Activated T-cell treated with anti-CD3 and anti-CD28 coated beads, Interleukin-2, amount 50 U/mL, for 48 hours (primary cell): ENCODE measurements at places on chromosomes 2 and 18.
A peak's percentile ranks its signal among the peaks of the same experiment; 100 is the strongest.

DNA sequence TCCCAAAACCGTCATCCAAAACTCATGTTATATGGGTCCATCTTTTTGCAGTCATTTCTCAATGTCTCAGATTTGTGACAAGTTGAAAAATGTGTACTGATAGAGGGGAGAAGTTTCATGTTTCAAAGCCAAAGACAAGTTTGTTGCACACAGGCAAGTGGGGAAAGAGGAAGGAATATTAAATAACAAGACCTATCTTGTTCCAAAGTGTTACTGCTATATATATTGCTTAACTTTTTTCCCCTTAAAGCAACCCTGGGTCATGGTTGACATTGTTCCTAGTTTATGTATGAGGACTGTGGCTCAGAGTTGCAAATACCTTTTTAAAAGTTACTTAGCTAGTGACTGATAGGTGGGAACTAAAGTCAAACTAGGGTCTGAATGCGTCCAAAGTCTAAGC, 1.7 kb downstream of the ITGA4 start:
- DNase-seq = no peak

GRCh38 chr2:145012806-145013205, 492.9 kb upstream of the ZEB2 start:
- no peak for DNase-seq

DNA sequence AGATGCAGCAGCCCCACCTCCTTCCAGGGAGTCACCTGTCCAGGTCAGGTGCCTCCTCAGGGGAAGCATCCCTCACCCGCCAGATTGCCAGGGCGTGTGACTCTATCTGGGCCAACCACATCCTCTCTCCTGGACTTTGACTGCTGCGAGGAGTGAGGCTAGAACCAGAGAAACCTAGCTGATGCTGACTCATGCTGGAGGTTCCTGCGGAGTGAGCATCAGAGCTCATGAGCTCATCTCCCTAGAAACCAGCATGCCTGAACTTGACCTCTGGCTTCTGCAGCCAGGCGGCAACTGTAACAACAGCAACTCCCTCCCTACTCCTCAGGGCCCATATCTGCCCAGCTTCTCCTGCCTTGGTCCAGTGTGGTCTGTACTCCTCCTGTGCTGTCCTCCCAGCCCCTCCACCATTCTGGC, 28.3 kb upstream of the NT5DC4 start:
- DNase-seq = peak; percentile 74

- DNase-seq = no peak
Observed at GRCh38 chr18:49228187-49228586, 232.3 kb downstream of the DYM start.

DNA sequence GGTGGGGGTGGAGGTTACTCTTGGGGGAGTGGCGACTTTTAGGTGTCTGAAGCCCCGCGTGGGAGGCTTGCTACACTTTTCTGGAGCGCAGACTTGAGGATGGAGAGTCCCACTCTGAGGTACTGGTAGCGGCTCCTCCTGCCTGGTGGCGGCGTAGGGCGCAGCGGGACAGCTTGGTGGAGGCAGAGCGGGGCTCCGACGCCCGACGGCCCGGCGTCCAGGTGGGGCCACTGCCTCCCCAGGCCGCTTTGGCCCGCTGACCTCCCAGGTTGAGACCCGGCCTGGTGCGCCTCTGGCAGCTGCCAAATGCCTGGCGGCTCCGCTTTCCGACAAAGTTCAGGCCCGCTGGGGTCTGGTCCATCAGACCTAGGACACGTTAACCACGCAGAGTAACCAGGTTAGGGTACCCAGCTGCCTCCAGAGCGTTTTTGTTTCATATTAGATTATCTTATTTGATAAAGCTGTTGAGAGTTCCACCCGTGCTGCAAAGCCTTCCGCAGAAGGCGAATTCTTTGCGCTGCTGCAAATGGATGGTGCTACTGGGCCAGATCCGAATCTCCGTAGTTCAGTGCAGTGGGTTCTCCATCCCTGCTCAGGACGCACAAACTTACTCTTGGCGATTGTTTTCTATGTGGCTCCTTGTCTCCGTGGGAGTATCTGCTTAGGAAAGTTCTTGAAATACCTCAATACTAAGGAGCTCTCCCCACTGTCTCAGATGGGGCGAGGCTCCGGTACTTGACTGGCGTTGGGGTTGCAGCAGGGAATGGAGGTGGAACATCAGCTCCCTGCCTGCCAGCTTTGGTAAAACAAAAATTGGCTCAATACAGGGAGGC, 405.9 kb downstream of the XIRP2 start:
- DNase-seq = peak; percentile 28

GRCh38 chr18:34483198-34483597, 226.9 kb upstream of the DTNA start:
- no peak for DNase-seq

DNA sequence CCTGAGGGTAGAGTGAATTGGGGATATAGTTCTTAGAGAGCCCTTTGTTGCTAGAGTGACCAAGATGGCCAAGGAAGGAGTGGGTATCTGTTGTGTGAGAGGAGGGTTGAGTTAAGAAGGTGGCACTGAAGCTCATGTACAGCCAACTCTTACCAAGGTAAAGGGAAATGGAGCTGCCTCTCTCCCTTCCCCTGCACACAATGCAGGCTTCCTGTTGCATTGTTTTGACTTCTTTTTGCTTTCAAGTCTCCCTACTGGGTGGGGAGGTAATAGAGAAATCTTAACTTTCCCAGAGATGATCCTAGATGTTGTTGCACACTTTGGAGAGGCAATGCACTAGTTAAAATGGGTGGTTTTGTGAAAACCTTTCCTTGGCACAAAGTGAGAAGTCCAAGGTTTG, 23.8 kb downstream of the HOXD1 start:
- no peak for DNase-seq

- no peak for DNase-seq
Observed at GRCh38 chr2:17133052-17133671, 385.1 kb downstream of the RAD51AP2 start.

DNA sequence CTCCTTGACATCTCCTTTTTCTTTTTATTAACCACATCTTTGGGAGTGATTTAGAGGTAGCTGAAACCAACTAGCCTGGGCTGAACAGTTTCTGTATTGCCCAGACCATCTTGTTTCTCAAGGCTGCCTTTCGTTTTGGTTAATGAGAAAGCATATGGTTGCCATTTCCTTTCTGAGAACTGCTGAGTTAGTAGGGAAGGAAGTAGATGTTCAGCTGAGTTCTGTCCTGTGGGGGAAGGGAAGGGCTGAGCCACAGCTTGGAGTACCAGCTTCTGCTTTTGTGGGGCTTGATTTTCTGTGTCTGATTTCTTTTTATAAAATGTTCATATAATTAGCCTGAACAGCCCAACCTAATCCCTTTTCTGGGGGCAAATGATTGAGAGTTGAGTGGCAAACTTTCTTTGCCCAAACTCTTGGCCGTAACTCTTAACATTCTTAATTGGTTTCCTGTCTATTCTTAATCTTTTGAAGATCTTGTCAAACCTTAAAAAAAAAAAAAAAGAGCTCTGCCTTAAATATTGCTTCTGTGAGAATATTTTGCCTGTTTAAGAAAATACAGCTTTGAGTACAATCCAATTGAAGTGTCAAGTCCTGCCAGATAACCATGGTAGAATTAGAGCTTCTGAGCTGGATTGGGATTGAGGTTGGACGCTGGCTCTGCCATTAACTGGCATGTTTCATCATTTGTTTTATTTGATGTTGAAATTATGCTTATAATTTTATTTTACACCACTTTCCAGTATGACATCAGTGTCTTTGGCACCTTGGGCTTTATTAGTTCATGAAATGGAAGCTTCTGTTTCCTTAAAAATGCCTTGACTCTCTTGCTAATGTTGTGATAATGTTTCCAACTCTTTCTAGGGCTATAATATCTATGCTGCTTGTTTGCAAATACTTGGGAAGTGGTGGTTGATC, 1.9 kb upstream of the NABP1 start:
- DNase-seq = peak; percentile 62

DNA sequence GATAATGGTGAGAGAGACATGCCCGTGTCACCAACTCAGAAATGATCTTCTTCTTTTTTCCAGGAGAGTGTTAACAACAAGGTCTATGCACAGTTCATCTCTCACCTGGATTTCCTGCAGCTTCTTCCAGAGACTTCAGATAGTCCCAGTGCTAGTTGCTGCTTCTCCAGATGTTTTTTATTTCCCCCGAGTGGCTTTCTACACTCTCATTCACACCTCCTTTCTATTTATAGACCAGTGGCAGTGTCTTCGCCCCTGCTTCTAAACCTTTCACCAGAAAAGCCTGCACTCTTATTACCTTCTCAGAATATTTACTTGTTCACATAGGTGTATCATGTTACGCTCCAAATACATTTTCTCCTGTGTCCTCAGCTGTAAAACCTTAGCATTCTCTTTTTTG, 558.8 kb upstream of the CHAC2 start:
- no peak for DNase-seq

DNA sequence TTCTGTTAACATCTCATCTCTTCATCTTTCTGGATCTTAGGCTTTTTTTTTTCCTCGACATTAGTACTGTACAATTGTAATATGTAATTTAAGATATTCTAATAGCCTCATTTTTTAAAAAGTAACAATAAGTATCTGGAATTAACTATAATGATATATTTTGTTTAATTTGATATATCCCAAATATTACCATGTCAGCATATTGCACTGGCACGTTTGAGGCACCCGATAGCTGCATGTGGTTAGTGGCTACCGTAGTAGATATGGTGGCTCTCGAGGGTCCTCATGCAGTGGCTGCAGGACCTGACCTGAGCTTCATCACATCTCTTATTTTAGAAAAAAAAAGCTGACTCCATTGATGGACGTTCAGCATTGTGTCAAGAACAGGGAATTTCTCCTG, 371.9 kb downstream of the DPP10 start:
- DNase-seq = no peak

DNA sequence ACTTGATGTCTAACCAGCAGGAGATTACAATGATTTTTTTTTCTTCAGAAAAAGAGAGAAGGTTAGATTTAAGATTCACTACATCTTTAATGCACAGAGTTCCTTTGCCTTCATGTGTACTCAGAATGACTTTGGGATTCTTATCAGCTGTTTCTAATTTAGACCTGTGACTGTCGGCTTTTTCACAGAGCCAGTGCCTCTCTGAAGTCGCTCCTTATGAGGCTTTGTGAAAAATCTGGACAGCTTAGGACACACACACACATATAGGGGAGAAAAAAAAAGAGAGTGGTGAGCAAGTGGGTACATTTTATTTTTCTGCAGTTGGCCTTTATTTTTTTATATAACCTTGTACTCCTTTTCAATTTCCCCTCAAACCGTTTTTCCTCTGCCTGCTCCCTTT, 893.1 kb upstream of the CELF4 start:
- no peak for DNase-seq

DNA sequence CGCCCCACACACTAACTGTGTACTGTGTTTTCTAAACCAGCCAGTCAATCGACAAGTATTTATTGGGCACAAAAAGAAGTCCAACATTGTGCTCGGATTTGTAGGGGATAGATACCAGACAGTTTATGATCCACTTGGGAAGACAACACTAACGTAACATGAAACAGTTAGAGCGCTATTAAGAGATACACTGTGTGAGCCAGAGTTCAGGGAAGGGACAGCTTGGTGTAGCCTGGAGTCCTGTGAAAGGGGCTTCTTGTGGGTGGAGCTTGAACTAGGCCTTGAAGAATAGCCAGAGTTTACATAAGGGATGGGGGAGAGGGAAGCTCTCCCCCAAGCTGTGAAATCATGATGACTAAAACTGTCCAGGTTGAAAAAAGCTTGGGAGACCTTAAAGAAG, 176.4 kb upstream of the TCF4 start:
- no peak for DNase-seq

- no peak for DNase-seq
Observed at GRCh38 chr2:27212626-27213471, 781 bp upstream of the SLC5A6 start.

DNA sequence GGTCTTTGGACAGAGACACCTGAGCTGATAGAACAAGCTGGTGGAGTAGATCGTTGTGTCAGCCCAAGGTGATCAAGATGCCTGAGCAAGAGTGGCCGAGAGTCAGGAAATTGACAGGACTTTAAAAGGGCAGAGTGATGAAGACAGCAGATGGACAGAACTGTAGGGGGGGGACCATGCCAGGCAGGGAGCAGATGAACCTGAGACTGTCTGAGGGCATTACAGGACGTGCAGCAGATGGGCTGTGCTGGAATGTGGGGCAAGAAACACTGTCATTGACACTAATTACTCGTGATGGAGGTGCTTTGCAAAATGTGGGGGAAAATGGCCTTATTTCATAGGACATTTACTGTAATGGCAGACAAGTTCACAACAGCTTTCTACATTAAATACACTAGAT, 225.0 kb downstream of the THSD7B start:
- DNase-seq = no peak

GRCh38 chr18:79548621-79548985, 131.0 kb upstream of the CTDP1 start:
- DNase-seq = no peak
